ENCODE measurements at places on chromosomes 11 and 22. TPM values are rescaled to one million over a fixed set of nuclear protein-coding genes. Genes with fewer than 3 reads are reported as not detected.
A peak's percentile ranks its signal among the peaks of the same experiment; 100 is the strongest.

DNA sequence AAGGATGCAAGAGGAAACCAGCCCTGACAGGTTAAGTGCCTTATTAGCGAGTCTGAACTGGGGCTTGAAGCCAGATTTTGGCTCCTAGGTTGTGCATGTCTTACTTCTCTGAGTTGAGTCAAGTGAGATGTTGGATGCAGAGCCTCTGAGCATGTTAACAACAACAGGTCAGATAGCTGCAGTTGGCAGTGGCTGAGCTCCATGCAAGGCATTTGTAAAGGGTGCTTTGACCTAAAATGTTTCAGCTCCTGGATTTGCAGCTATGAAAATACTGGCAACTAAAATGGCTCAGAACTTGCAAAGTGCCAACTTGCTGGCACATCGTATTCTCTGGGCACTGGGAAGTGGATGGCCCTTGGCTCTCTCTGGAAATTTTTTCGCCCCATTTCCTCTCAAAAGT, 16.4 kb upstream of the CSRP3 start:
- no peak for DNase-seq
- H3K4me1 ChIP-seq = no peaks in the 10 kb centered on the region
- no peak overlapping the region for H3K4me3 ChIP-seq
- no peak overlapping the region for H3K27ac ChIP-seq

DNA sequence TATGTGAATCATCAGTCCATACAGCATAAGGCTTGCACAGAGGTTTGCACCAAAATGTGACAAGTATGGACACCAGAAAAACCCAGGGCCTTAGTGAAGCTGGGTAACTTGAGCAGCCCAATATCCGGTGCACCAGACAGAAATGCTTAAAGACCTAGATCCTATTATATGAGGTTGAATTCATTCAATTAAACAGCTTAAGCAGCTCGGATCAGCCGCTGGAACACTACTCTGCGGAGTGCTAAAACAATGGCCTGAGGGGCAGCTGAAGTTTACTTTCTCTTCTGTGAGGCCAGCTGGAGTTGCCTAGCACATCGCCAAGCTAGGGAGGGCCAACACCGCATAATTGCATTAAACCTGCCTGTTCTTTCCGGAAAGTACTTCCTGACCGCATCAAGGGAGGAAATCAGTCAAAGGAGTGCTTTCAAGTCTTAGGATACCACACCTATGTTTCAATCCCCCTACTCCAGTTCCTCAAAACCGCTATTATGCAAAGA, 17.0 kb upstream of the FAM181B start:
- H3K4me3 ChIP-seq = no peak overlapping the region
- H3K4me1 ChIP-seq = no peaks in the 10 kb centered on the region
- no peak for DNase-seq
- H3K27ac ChIP-seq = no peak overlapping the region
- no peaks in the 10 kb centered on the region for H3K27me3 ChIP-seq
- H3K36me3 ChIP-seq = no peaks in the 10 kb centered on the region

- H3K4me1 ChIP-seq = no peaks in the 10 kb centered on the region
- H3K36me3 ChIP-seq = no peaks in the 10 kb centered on the region
- no peak for DNase-seq
- H3K27ac ChIP-seq = no peak overlapping the region
- H3K27me3 ChIP-seq = no peaks in the 10 kb centered on the region
Measured at GRCh38 chr11:47950396-47950795, 30.0 kb upstream of the PTPRJ start.

DNA sequence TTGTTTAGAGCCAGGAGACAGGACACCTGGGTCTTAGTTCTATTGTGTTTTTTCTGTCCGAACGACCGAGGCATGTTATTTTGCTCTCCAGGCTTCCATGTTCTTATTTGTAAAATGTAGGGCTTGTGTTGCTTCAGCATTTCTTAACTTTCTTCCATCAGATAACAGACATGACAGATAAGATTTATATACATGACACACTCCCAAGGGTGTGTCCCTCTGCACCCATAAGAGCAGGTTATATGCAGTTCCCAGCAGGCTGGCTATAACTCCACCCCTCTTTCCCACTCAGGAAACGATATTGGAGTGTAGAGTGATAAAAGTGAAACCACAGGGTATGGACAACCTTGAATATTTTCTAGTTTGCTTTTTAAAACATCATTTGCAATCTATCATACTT, 65.8 kb downstream of the APIP start:
- H3K36me3 ChIP-seq = no peaks in the 10 kb centered on the region
- peak; percentile 67 for DNase-seq
- no peaks in the 10 kb centered on the region for H3K27me3 ChIP-seq
- no peak overlapping the region for H3K4me3 ChIP-seq
- H3K4me1 ChIP-seq = no peaks in the 10 kb centered on the region

GRCh38 chr11:129260750-129261149, 68.6 kb upstream of the ARHGAP32 start:
- H3K27me3 ChIP-seq = no peaks in the 10 kb centered on the region
- no peaks in the 10 kb centered on the region for H3K4me1 ChIP-seq
- no peak overlapping the region for H3K27ac ChIP-seq
- no peak for DNase-seq
- no peak overlapping the region for H3K4me3 ChIP-seq
- no peaks in the 10 kb centered on the region for H3K36me3 ChIP-seq

DNA sequence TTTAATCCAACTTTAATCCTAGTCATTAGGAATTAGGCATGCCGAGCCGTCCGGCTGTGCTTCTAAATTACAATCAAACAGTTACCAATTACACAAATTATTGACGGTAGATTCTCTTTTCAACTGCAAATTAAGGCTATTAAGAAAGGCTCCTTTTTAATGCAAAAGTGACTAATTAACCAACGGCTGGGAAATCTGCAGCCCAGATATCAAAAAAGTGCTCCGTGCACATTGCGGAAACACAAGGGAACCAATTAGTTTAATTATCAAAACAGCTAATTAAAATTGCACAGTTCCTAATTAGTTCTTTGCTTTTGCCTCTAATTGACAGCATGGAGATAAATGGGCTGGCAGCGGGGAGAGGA, 19.4 kb upstream of the LMO1 start:
- no peak overlapping the region for H3K27ac ChIP-seq
- H3K27me3 ChIP-seq = no peaks in the 10 kb centered on the region
- no peaks in the 10 kb centered on the region for H3K36me3 ChIP-seq
- H3K4me3 ChIP-seq = no peak overlapping the region

DNA sequence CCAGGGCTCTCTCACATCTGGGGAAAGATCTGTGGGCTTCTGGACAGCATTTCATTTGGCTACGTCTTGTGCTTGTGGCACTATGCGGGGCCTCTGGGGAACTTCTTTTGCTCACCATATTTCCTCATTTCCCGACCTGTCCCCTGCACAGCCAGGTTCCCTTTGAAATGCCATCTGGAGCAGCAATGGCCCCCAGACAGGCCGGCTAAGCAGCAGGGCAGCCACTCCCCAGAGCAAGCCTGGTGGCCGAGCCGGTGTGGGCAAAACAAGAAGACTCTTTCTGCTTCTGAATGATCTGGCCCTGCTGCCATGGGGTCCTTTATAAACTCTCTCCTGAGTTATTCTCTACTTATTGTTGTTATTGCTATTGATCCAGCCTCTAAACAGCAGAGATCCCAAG, 190.7 kb upstream of the NECTIN1 start:
- H3K36me3 ChIP-seq = no peaks in the 10 kb centered on the region
- H3K27me3 ChIP-seq = no peaks in the 10 kb centered on the region
- H3K27ac ChIP-seq = no peak overlapping the region
- no peaks in the 10 kb centered on the region for H3K4me1 ChIP-seq
- no peak for DNase-seq
- H3K4me3 ChIP-seq = no peak overlapping the region

GRCh38 chr11:6345366-6345765, 25.1 kb upstream of the CAVIN3 start:
- H3K27me3 ChIP-seq = no peaks in the 10 kb centered on the region
- H3K4me3 ChIP-seq = no peak overlapping the region
- DNase-seq = no peak
- no peaks in the 10 kb centered on the region for H3K36me3 ChIP-seq
- H3K4me1 ChIP-seq = no peaks in the 10 kb centered on the region

DNA sequence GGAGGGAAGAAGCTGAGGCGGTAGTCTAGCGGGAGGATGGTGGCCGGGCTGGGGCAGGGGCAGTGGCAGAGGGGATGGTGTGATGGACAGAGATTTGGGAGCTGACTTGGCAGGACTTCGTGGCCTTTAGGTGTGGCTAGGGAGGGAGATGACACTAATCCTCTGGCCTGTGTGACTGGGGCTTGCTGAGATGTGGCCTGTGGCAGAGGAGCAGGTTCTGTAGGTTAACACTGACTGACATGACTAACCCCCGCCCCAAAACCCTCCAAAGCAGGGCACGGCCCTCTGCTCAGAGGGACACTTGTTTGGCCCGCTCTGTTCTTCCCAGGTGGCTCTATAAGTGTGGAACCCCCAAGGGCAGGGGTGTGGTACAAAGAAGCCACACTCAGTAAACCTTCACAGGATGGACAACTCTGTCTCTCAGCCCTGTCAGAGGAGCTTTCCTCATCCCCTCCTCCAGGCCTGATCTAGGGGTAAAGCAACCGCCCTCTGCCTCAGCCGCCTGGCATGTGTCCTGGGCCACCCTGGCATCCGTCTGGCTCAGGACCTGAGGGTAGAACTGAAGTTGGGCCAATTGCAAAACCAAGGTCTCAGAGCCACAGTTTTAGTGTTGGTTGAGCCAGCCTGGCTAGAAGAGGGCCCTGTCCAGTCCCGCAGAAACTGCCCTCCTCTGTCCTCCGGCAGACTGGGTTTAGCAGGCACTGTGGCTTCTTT, 15.6 kb downstream of the TOM1 start:
- no peak overlapping the region for H3K4me3 ChIP-seq
- no peaks in the 10 kb centered on the region for H3K27me3 ChIP-seq
- no peak for DNase-seq

DNA sequence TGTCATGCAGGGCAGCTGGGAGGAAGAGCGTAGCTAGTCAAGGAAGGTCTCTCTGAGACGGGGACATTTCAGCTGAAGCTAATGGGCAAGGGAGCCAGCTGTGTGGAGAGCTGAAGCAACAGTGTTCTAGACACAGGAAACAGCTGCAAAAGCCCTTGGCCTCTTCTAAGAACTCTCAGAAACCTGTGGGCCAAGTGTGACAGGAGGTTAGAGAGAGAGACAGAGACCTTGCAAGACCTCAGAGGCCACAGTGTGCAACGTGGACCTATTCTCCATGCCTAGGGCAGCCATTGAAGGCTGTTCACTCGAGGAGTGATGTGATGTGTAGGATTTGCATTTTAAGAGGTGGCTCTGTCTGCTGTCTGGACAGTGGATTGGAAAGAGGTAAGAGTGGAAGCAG, 48.7 kb upstream of the TNRC6B start:
- DNase-seq = no peak
- H3K27ac ChIP-seq = no peak overlapping the region
- no peaks in the 10 kb centered on the region for H3K4me1 ChIP-seq
- H3K4me3 ChIP-seq = no peak overlapping the region

- peak; percentile 45 for DNase-seq
- peak overlapping the region; percentile 86 for H3K27ac ChIP-seq
- H3K27me3 ChIP-seq = no peaks in the 10 kb centered on the region
- peak overlapping the region; percentile 76 for H3K4me3 ChIP-seq
Measured at GRCh38 chr11:64165481-64165841, 452 bp downstream of the MACROD1 start.

DNA sequence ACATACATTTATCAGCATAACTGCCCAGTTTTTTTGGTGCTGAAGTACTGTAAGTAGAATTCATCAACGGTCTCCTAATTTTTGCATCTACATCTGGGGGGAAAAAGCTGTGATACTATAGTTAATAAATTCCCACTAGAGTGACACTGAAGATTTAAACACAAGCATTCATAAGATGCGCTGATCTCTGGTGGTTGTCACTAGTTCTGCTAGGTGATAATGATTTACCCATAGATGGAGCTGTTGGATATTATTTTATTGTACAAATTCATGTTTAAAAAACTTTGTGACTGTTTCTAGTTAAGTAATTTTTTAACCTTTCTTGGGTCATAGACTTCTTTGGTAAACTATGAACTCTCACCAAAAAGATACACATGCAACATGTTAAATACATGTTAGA, 106.6 kb downstream of the EMSY start:
- H3K4me1 ChIP-seq = peaks cover 7% of the 10 kb centered on the region
- no peaks in the 10 kb centered on the region for H3K27me3 ChIP-seq
- H3K4me3 ChIP-seq = no peak overlapping the region
- no peak for DNase-seq
- H3K27ac ChIP-seq = no peak overlapping the region
- no peaks in the 10 kb centered on the region for H3K36me3 ChIP-seq

GRCh38 chr11:58485961-58486360, 21.9 kb downstream of the OR5B21 start:
- no peak overlapping the region for H3K4me3 ChIP-seq
- no peaks in the 10 kb centered on the region for H3K27me3 ChIP-seq
- no peaks in the 10 kb centered on the region for H3K36me3 ChIP-seq
- H3K27ac ChIP-seq = no peak overlapping the region
- DNase-seq = no peak

- no peak overlapping the region for H3K4me3 ChIP-seq
- no peak for DNase-seq
- no peaks in the 10 kb centered on the region for H3K27me3 ChIP-seq
- no peak overlapping the region for H3K27ac ChIP-seq
Measured at GRCh38 chr22:46156031-46156430, 5.7 kb downstream of the PPARA start.

The APOC3 gene
- total RNA-seq = not detected

The HOATZ gene
- total RNA-seq = not detected

The FGF19 gene
- total RNA-seq = not detected

The SGSM1 gene
- 3.3 TPM for total RNA-seq

The MOGAT2 gene
- 168 TPM for total RNA-seq

The H19 gene
- total RNA-seq = 4.7 TPM

The WNT11 gene
- 3.6 TPM for total RNA-seq

The OR8H1 gene
- total RNA-seq = not detected

The C11orf21 gene
- total RNA-seq = 0.11 TPM

All from colonic mucosa (tissue), 4 donors.